ENCODE measurements at places on chromosomes 5 and 9.

- DNase-seq: no peak
These were observed 283.0 kb downstream of the CEMIP2 start for GRCh38 chr9:71485326-71485725.

DNA sequence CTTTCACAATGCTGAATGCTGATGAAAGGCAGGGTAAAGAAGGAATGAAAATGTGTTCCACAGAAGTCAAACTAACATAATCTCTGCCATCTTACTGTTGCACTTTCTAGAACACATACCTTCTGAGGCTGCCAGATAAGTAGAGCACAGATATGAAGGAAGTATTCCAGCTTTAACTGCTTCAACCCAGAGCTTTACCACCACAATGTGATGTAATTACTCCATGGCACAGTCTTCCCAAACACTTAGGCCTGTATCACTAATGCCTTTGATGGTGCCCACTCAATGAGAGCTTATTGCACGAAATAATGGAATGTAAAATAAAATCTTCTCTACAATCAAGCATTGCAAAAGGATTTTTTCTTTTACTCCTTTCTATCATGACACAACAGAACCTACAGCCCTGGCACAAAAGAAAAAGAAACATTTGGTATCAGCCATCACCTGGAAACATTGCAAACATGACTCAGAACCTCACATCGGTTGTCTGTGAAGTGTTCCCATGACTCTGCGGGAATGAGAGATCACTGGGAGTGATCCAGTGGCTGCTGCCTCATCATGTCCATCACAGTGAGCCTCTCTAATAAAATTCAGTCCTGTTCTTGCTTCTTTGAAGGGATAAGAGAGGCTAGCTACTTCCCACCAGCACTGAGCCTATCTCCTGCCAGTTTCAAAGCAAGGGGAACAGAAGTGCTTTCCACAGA, 385.8 kb downstream of the EFNA5 start:
- DNase-seq: no peak

GRCh38 chr9:114273461-114273881, 49.4 kb upstream of the ORM1 start:
- no peak for DNase-seq

DNA sequence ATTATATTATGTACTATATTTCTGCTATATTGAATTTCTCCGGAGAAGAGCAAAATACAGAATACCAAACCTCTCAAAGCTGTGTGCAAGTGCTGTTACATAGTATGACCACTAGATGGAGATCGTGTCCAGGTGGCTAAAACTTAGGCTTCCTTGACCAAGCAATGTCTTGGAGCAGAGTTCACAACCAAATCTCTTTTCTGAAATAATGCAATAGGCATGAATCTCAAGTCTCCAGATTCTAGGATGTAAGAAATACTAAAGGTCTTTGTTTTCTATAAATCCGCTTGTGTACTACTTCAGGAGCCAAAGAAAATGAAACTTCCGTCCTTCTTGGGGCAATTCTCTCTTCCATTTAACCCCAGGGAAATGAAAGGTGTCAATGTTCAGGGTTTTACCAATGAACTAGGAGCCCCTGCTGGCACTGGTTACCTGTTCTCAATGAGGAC, 181.5 kb upstream of the RAI14 start:
- no peak for DNase-seq

GRCh38 chr9:85743275-85744128, 1.7 kb upstream of the AGTPBP1 start:
- DNase-seq: no peak

DNA sequence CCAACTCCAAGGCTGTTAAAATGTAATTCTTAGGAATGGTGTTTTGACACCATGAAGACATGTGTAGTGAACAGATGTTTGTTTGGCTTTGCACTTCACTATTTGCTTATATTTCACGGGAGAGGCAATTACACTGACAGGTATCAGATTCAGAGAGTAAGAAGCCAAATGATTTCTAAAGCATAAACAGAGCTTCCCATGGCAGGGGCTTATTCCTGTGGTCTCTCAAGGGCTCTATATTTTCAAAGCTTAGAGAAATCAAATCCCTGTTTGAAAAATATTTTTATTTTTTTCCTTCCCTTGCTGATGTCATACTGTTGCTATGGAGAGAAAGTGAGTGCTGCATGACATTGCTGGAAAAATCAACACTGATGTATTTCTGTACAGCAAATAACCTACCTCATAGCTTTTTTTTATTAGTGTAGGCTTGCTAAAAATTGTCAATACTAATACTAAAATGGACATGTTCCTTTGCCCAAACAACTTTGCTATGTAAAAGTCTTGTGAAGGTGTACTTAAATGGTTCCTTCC, 161.4 kb downstream of the GIN1 start:
- DNase-seq: no peak

All from stimulated activated CD8-positive, alpha-beta memory T cell treated with anti-CD3 and anti-CD28 coated beads, Interleukin-7, amount 100 ng/mL, for 4 hours (primary cell).